Eye (tissue), 1 donor: ENCODE measurements at places on chromosomes 6 and 20.

- no peak for DNase-seq
These were observed 431.0 kb upstream of the MARCKS start for GRCh38 chr6:113425977-113426660.

DNA sequence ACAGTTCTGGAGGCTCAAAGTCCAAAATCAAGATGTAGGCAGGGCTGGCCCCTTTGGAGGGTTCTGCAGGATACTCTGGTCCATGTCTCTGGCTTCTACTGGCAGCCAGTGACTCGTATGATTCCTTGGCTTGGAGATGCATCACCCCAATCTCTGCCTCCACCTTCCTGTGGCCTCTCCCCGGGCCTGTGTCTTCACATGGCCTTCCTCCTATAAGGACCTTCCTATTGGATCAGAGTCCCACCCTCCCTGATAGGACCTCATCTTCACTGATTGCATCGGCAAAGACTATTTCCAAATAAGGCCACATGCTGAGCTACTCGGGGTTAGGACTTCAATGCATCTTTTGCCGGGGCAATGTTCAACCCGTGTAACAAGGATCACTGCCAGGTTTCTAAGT is 509.0 kb downstream of the CD83 start:
- no peak for DNase-seq

DNA sequence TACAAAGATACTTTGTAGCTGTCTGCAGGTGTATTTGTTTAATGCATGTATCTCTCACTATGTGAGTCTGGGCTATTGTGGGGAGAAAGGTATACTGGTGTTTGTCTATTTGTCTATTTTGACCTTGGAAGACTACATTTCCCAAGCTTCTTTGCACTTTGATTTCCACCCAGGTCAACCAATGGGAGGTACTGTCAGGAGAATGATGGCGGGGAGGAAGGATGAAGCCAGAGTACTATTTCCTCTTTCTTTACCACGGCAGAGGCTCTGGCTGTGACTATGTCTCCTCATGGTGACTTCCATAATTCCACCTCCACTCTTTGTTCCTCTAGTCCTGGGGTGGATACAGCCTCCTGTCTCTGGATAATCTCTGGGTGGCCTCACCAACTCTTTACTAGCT is 23.1 kb downstream of the LBP start:
- no peak for DNase-seq

GRCh38 chr20:60512443-60512842 is 554.2 kb downstream of the CDH26 start:
- peak; percentile 50 for DNase-seq

DNA sequence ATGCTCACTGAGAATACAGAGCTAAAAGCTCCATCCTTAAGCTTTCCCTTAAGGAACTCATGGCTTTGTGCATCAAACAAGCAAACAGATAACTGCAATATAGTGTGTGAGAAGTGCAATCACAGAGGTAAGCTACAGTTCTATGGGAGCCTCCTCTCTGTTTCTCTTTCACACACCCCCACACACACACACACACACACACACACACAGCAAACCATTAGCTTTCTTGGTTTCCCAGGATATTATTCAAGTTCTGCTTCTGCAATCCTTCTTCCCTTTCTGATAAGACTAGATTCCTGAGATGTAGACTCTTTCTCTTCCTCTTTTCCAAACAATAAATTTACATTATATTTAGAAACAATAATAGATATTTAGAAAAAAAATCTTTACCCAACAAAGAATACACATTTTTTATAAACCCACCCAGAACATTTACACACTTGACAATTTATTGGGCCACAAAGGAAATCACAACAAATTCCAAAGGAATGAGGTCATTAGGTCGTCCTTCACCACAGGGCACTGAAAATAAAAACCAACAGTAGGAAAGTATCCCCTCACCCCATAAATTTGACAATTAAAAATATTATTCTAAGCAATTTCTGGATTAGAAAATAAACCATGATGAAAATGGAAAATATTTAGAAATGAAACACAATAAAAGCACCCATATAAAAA is 9.3 kb upstream of the GFOD1 start:
- peak; percentile 40 for DNase-seq

DNA sequence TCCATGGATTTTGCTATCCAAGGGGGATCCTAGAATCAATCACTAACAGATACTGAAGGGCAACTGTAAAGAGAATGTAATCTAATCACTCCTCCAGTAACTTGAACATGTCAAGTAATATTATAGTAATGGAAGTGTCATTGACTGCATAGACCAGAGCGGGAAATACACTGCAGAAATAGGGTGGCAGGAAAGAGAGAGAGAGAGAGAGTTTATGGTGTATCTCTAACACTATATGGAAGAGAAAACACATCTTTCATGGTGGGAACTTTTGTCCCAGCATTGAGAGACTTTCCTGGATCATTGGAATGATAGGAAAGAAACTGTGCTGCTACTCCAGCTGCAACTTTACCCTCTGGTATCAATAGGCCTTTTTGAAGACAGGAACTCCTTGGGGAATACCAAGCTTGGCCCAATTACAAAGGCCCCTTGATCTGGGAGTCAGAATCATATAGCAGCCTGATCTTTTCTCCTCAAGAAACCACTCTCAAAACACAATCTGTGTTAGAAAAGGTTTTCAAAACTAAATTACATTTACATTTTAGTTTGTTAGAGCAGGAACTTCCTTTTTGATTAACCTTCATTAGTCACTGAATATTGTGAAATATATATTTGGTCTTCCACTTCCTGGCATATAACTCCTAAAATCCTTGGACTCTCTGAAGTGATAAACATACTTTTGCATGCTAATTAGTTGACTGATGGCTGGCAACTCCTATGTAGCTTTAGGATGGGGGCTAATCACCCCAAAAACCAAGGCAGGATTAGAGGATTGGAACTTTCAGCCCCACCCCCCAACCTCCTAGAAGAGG is 29.5 kb upstream of the RNGTT start:
- no peak for DNase-seq

- DNase-seq = no peak
These were observed 167.5 kb downstream of the CD83 start for GRCh38 chr6:14284969-14285590.

DNA sequence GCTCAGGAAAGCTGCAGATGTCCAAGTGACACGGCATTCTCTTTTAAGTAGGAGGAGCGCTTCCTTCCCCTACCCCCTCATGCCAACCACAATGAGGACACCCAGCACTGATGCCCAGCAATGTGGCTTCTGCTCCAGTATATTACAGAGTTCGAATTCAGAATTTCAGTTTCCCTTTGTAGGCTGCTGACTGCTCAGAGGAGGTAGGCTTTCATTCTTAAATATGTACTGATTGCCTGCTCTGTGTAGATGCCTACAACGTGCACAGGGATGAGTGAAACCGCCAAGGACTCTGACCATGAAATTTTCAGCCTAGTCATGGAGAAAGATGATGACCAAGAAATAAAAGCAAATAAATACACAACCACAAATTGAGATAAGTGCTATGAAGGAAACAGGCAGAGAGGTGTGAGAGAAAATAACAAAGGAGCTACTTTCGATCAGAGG is 50.9 kb upstream of the TNFAIP3 start:
- DNase-seq = no peak

DNA sequence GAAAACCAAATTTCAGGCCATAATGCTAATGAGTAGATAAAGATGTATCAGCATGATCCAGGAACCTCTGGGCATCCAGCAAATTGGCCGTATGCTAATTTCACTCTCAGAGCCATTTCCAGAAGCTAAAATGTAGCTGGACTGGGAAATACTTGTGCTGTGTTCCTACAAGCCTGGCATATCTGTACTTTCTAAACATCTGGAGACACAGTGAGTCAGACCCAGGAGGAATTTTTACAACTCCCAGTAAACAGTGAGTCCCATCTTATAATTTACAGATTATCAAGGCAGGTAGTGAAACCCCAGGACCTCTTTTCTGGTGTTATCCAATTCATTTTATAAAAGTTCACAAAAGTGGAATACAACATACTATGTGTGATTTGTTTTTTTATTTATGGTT is 683.0 kb upstream of the ADGRB3 start:
- no peak for DNase-seq

DNA sequence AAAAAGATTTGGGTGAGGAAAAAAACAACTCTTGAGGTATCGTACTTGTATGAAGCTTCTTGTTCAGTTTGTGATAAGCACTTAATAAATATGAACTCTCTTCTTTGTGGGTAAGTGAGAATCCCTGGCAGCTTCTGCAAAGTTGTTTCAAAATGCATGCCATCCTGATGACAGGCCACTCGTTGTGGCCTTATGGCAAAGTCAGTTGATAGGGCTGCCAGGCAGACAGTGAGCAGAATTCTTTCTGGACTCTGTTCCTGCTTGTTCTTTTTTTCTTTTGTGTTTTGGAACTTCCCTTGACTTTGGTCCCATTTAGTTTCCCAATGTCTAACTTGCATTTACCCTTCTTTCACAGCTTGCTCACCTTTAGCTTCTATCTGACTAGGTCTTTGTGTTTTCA is 983.5 kb upstream of the FLRT3 start:
- no peak for DNase-seq

GRCh38 chr6:7991536-7991935 is 72.7 kb downstream of the BLOC1S5 start:
- DNase-seq = no peak

GRCh38 chr6:223763-224162 is 68.5 kb upstream of the DUSP22 start:
- no peak for DNase-seq

DNA sequence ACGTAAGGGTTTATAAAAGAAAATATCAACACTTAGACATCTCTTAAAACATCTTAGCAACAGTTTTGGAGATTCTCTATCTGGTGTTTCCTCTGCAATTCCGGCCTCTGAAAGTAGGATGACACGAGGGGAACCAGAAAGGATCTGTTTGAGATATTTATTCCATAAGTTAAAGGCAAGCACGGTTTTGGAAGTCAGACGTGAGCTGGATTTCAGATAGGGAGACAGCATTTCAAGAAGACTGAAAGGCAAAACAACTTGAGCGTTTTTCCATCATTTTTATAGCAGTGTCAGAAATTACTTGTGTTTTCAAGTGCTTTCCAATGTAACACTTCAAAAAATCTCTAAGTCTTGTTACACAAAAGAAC is 52.9 kb upstream of the BTN3A2 start:
- DNase-seq = peak; percentile 70

DNA sequence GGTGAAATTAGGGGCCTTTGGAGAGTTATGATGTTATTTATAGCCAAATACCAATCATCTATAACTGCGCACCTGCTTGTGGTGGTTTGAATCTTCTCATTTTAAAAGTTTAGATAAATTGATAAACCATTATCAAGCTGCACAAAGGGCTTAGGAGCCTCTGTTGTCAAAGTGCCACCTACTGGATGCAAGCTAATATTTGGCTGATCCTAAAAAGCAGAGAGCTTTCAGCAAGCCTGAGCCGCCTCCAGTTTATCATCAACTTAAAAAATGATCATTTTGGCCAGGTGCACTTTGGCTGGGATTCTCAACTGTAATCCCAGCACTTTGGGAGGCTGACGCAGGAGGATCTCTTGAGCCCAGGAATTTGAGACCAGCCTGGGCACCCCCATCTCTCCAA is 58.5 kb upstream of the ATXN1 start:
- DNase-seq = no peak

GRCh38 chr6:136793363-136793762 is 1.1 kb upstream of the MAP3K5 start:
- DNase-seq = no peak

DNA sequence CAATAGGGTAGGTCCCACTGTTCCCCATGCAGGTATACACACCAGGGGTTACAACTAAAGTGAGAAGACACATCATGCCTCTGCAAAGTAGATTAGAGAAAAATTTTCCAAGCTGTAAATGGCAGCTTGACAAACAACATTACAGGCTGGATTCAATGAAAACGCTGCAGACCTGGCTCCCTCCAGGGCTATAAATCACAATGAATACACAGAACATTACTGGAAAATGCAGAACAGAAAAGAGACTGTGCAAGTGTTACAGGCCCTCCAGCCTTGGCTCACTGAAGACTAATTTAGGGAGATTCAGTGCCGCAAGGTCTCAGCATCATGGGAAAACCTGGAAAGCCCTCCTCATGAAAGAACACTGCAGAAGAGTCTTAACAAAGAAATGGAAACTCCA is 207.8 kb downstream of the KHDC1L start:
- DNase-seq = no peak

- DNase-seq = no peak
These were observed 49.0 kb downstream of the COL9A1 start for GRCh38 chr6:70253923-70254322.

DNA sequence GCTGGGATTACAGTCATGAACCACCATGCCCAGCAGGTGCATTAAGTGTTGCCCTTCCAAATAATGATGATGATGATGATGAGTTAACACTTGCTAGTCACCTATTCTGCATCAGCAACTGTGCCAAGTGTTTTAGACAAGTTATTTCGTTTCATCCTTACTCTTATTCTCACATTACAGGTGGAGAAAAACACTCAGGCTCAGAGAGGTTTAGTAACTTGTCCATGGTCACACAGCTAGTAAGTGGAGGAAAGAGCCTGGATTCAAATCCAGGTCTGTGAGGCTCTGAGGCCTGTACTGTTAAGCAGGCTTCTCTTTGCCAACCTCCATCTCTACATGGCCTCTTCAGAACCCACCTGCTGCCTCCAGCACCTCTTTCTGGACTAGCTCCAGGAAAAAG is 70.8 kb downstream of the MDGA1 start:
- DNase-seq = no peak

DNA sequence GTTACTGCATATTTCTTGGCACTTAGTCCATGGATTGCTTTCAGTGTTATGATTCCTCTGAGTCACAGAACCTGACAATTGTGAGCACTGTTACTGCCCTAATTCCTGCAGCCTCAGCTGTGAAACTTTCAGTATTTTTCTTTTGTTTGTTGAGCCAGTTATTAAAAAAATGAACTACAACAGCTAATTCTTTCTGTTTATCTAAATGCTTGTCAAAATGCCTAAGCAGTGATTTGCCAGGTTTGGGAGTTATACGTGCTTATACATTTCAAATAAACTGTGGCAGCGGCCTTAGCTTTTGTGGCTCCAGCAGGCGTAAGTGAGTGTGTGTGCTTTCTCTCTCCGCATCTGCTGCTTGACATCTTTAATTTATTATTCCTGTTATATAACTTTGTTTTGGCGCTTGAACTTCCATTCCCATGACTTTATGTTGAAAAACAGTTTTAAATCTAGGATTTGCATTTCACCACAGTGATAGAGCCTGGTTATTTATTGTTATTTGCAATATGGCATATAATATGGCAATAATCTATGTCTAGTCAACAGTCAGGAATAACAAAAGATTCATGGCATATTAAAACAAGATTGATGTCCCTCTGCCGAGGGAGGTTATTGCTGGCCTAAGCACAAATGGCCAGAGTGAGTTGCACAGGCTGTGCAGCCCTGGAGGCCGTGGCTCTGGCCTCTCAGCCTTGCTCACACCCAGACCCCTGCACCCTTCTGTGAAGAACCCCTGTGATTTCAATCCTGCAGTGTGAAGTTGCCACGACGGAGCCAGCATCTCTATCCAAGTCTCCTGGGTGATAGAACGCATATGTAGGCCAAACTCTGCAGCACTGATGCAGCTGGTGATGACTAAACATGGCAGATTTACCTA is 303.4 kb downstream of the THBS2 start:
- DNase-seq = peak; percentile 52

GRCh38 chr20:2002365-2002764 is 8.5 kb upstream of the PDYN start:
- no peak for DNase-seq

GRCh38 chr6:9233686-9234085 is 798.3 kb upstream of the SLC35B3 start:
- peak; percentile 33 for DNase-seq
